ENCODE measurements at places on chromosomes 11 and 22. TPM values are rescaled to one million over a fixed set of nuclear protein-coding genes. Genes with fewer than 3 reads are reported as not detected.

DNA sequence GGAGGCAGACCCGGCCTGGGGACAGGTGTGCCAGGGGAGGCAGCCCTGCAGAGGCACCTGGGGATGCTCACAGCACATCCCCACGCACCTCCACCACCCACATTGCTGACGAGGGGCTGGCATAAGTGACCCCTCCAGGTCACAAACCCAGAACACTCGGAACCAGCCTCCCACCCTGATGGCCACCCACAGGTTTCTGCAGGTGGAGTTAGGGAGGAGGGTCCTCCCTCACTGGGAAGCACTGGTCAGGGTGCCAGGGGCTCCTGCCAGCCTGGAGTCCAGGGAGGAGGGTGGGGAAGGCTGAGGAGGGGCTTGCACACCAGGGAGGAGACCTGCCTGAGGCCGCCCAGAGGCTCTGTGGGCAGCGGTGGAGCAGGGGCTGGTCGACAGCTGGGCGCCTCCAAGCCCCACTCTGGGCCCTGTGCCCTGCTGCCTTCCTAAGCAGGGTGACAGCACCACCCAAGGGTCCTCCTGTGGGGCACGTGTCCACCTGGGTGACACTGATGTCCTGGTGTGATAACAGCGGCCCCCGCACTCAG is 51.0 kb upstream of the CARS1 start:
- no peak for DNase-seq

DNA sequence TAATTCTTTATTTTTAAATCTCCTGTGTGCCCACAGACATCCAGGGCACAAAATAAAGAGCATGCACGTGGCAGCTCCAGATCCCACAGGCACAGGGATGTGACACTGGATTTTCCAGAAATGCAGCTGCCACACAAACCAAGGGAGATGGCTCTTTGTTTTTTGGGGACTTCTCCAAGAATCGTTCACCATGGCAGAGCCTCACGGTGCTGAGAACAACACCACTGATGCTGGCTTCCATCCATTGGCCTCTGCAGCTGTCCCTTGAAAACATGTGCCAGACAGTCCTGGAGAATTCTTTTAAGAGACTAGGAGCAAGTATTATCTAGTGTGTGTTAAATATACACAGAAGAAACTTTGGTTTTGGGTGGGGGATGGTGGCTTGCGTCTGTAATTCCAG is 108.4 kb upstream of the SLC22A12 start:
- peak; percentile 26 for DNase-seq

DNA sequence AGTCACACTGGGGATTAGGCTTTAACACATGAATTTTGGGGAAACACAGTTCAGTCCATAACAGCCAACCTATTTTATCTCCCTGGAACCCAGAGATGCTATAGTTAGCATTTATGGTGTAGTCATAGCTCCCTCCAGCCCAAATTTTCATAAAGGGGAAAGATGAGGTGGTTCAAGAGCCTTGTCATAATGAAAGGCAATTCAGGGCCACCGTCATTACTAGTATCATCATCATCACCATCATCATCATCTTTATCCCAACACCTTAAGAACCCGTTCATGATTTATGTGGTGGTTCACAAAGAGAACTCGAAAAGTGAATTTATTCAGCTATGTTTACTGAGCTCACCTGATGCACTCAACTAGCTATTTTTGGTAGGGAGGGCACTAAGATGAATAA is 2.4 kb upstream of the TUBA8 start:
- DNase-seq: no peak

EMID1 gene
- 7.5 TPM for polyA plus RNA-seq

CCND1 gene
- polyA plus RNA-seq: 72.4 TPM

GRCh38 chr11:58629857-58630256 is 7.4 kb downstream of the CNTF start:
- no peak for DNase-seq

MFRP gene
- polyA plus RNA-seq: not detected

DNA sequence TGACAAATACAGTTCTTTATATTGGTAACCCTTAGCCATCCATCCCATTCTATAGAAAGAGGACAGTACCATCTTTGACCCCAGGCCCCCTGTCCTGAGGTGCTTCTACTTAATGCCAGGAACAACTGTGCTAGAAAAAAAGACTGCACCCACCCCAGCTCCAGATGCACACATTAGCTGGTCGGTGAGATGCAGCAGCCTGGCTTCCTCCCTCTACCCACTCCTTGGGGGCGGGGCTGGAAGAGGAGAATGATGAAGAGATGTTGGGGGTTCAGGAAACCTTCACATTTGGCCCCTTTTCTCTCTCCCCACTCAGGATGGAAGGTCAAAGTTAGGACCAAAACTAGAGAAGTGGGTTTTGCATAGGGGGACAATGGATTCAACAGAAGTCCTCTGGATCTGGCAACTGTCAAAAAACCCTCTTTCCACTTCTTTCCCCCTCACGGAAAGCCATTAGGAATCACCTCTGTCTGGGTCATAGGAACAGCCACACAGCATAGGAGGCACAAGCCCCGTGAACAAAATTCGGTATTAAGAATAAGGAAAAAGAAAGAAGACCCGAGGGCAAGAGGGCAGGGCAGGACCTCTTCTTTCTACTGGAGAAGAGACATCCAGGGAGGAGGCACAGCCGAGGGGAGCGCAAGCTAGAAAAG is 755 bp downstream of the NRIP3 start:
- no peak for DNase-seq

GRCh38 chr11:95584180-95584579 is 205.4 kb downstream of the FAM76B start:
- no peak for DNase-seq

NLRP14 gene
- polyA plus RNA-seq: not detected

FOLR3 gene
- polyA plus RNA-seq: 0.65 TPM

DNA sequence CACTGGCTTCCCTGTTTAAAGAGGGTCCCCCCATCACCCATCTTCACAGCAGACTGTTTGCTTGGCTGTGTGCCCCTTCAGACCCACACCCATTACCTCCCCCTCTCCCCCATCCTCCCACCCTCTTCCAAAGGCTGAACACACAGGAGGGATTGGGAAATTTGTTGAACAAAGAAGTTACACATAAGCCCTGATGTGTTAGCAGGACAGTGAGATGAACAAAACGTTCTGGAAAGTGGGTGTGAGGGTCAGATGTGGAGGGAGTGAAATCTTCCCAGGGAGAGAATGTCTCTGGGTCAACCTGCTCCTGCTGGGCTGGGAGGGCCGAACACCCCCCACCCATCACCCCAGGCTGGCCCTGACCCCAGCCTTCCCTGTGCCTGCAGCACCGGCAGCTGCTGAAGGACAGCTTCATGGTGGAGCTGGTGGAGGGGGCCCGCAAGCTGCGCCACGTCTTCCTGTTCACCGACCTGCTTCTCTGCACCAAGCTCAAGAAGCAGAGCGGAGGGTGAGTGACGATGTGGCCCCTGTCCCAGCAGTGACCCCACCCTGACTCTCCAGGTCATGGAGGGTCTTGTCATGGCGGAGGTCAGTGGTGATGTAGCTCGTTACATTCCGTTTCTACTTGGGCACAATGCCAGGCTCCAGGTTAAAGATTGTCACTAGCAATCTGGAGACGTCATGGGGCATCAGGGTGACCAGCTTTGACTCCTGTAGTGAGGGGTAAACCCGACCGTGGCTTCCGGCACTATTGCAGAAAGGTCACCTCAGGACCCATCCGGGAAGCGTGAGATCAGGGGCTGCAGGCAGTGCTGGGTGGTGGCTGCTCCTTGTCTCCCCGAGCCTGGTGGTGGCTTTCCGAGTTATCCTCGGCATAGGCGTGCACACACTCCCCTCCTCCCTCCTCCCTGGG is 103.5 kb downstream of the BCR start:
- no peak for DNase-seq

DNA sequence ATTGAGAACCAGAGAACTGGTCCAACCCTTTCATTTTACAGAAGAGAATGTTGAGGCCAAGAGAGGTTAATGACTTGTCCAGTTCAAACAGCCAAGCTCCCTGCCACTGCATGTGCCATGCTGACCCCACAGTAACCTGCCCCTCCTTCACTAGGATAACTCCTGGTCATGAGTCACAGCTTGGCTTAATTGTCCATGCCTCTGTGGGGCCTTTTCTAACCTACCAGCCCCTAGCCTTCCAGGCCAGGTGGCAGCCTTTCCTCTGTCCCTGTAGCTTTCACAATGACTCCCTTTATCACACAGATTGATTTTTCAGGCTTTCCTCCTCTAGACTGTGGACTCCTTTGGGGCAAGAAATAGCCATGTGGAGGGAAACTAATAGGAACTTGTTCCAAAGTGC is 97.2 kb downstream of the PIWIL4 start:
- DNase-seq: no peak

- DNase-seq: no peak
Measured at GRCh38 chr11:122734848-122735496, 79.5 kb downstream of the UBASH3B start.

GRCh38 chr11:125141686-125142535 is 22.6 kb upstream of the PKNOX2 start:
- DNase-seq: no peak

DNA sequence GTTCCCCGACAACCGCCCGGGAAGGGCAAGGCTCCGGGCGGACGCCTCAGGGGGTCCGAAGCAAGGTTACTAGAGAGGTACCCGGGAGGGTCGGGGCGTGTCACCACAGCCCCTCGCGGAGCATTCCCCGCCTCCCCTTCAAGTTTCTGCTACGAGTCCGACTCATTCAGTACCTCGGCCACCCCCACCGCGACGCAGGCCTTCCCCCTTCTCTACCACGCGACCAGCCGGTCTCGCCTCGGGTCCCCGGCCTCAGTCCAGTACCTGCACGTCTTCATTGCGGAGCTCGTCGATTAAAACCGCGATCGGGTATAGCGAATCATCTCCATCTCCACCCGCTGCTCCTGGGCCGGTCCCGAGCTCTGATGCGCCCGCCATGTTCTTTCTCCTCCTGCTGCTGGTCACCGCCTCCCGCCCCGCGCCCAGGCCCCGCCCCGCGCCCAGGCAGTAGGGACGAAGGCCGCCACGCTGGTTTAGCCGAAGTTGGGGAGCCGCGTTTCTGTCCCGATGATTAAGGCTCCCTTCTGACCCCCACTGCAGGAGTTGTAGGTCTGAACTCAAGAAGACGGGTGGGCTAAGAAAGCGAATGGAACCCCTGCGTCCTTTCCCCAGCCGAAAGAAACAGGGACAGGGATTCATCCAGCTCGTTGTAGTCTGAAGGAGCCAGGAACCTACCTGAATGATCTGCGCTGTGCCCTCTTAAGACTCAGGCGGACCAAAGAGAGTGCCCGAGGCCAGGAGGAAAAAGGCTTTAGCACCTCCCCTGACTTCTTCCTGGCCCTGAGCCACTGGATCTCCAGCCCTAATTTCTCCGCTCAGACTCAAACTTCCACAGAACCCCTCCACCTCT is at the start of gene PPP2R1B:
Gene PPP2R1B (minus strand): TSS at position 406 of the 850 bp plus-strand sequence. CDS start 28 bp downstream, at position 378.
- no peak for DNase-seq

All from forelimb muscle (tissue), 1 donor.